ENCODE measurements at places on chromosomes 7 and 10.

- DNase-seq: no peak
Measured at GRCh38 chr10:118952493-118953295, 76.8 kb upstream of the NANOS1 start.

- DNase-seq: no peak
Measured at GRCh38 chr7:87370660-87371180, 25.3 kb downstream of the CROT start.

DNA sequence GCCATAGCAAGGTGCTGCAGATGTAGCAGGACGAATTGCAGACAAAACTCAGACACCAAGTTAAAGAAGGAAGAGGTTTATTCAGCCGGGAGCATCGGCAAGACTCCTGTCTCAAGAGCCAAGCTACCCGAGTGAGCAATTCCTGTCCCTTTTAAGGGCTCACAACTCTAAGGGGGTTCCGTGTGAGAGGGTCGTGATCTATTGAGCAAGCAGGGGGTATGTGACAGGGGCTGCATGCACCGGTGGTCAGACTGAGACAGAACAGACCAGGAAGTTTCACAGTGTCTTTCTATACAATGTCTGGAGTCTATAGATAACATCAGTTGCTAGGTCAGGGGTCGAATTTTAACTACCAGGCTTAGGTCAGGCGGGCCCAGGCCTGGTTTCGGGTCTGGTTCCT, 222.0 kb upstream of the C7orf33 start:
- DNase-seq: no peak

- no peak for DNase-seq
Measured at GRCh38 chr7:69318794-69319193, 279.5 kb upstream of the AUTS2 start.

DNA sequence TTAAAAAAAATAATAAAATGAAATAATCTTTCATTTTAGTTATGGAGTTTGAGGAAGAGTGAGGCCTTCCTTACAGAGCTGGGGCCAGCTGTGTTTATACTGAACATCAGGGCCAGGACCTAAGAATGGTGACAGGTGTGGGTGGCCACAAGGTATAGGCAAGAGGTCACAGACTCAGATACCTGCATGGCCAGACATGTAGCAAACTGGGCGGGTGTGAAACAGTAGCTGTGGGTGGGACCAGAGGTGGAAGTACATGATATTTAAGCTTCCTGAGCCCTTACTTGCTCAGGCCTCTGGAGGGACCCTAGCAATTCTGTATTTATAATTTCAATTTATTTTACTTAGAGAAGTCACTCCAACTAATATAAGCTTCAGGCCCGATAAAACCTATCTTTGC, 27.7 kb upstream of the CAMK1D start:
- DNase-seq: no peak

- no peak for DNase-seq
Measured at GRCh38 chr7:118590107-118590506, 365.6 kb downstream of the ANKRD7 start.

- DNase-seq: no peak
Measured at GRCh38 chr7:138317044-138317596, 142.9 kb upstream of the TRIM24 start.

DNA sequence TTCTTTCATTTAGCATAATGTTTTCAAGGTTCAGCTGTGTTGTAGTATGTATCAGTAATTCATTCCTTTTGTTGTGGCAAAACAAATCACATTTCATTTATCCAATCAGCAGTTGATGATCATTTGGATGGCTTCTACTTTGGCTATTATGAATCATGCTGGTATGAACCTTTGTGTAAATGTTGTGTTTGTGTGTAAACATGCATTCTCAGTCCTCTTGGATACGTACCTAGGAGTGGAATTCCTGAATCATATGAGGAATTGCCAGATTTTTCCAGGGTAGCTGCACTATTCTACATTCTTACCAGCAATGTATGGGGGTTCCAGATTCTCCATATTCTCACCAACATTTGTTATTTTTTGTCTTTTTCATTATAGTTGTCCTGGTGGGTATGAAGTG, 578.5 kb upstream of the MKI67 start:
- DNase-seq: no peak

DNA sequence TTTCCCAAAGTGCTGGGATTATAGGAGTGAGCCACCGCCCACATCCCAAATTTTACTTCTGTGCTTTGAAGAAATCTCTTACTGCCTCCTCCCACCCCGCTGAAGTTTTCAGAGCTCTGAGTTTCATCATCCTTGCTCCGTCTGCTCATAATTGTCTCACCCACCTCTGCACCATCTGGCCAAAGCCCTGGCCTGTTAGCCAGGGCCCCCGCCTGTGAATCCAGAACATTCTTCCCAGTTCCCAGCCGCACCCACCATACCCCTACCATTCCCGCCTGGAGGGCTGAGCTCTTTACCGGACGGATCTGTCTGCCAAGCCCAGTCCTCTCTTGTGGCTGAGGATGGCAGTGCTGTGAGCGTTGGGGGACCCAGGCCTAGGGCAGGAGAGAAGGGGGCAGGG, 14.5 kb downstream of the SSC4D start:
- no peak for DNase-seq

GRCh38 chr7:69635555-69636185, 37.4 kb downstream of the AUTS2 start:
- no peak for DNase-seq

GRCh38 chr10:13765641-13766341, 179.0 kb downstream of the PRPF18 start:
- no peak for DNase-seq

DNA sequence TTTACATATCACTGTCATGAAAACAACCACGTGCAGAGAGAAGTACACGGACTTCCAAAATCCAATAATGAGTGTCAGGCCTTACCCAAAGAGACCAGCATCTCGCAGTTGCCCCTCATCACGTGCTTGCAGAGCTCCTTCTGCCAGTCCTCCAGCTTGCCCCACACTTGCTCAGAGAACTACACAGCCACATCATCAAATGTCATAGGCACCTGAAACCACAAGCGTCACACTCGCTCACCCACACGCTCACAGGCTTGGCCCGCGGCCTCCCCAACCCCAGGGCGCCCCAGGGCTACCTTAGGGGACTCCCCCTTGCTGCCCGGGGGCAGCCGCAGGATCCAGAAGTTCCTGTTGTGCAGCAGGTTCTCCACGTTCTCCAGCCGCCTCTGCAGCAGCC, 123.4 kb upstream of the ZNF746 start:
- no peak for DNase-seq

- DNase-seq: no peak
Measured at GRCh38 chr10:131431978-131432690, 120.6 kb upstream of the TCERG1L start.

- DNase-seq: no peak
Measured at GRCh38 chr7:121081327-121081936, 92.9 kb downstream of the CPED1 start.

DNA sequence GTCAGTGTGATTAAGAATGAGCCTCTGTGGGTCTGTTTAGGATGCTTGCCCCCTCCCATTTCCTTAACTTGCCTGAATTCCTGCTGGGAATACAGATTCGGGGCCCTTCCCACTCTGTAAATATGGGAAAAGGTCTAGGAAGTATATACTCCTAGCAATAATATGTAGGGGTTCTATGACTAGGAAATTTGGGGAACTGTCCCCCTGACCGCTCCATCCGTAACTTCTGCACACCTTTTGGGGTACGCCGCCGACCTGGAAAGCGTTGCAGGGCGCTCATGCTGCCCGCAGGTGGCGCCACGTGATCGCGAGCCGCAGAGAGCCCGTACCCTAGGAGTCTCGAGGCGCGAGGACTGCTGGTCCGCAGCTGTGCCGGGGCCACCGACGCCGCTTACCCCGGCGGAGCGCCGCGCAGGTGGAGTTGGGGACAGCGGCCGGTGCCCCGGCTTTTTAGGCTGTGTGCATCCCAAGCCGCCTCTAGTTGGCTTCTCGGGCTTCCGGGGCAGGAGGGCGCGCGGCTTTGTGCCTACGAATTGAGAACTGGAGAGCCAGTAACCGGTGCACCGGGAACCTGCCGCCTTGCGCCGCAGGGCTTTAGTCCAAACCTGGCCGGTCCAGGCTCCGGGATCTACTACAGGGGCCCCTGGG, 656 bp upstream of the CNNM2 start:
- peak; percentile 66 for DNase-seq

DNA sequence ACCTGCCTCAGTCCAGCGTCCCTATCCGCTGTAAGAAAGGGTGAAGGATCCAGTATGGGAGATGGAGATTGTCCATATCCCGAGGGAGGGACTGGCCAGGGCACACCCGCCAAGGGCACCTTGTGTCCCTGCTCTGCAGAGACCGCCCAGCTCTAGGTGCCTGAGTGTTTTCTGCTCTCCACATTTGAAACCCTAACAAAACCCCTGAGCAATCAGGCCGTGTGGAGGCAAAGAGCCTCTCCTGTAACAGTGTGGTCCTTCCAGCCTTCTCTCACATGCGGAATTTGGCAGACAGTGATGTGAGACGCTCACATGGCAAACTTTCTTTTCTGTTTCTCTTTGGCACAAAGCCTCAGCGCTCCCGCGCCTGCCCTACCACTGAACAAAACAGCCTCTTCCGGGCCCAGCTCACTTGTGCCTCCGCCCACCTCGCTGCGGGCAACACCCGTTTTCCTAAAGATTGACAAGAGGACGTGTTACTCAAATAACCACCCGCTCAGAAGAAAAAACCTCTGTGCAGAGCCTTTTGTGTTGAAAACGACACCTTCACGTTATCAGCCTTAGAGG, 514.8 kb downstream of the DNAJB6 start:
- peak; percentile 43 for DNase-seq

DNA sequence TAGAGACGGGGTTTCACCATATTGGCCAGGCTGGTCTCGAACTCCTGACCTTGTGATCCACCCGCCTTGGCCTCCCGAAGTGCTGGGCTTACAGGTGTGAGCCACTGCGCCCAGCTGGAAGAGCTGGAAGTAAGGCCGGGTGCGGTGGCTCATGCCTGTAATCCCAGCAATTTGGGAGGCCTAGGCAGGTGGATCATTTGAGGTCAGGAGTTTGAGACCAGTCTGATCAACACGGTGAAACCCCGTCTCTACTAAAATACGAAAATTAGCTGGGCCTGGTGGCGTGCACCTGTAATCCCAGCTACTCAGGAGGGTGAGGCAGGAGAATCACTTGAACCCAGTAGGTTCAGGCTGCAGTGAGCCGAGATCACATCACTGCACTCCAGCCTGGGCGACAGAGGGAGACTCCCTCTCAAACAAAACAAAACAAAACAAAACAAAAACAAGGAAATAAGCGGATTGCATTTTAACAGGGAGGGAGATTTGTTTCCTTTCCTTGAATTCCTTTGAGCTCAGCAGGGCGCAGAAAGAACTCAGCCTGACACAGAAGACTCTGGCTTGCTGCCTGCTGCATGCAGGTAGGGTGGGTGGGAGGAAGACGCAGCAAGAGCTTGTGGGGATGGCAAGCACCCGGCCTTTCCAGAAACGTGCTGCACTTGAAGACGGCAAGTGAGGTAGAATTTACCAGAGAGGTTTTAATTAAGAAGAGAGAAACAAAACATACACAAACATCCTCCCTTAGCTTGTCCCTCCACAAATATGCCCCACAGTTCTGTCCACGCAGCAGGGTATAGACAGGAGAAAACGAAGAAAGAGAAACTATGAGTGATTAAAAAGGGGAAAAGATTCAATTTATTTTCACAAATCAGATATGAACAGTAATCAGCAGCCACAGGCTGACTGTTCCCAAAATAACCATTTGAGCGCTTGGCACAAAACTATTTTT, 148.0 kb downstream of the RNF216 start:
- DNase-seq: no peak

DNA sequence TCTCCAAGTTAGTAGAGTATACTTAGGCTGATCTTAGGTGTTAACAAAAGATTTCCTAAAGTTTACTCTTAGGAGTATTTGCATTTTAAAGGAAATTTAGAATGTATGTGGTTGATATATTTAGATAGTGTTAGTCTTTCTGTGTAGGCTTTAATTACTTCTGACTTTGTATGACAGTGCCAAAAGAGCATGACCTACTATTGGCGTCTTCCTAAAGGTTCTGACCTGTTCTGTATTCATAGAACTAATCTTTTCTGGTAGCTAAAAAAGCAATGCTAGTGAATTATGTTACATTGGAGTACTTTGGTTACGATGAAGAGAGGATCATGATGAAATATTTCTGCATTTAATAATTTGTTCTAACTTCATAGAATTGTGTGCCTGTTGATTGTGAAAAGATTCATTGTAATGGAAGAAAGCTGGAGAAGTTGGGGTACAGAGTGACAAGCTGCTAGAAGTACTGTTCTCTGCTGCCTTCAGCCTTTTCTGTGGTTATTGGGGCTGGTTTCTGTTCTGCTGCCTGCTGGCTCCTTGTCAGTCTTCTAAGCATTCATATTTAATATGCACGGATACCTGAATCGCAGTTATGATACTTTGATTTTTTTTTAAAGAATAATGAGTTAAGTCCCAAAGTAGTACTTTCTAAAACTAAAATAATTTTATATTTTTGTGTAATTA, 13.2 kb downstream of the WAC start:
- no peak for DNase-seq

GRCh38 chr10:118108194-118109026, 61.7 kb upstream of the RAB11FIP2 start:
- no peak for DNase-seq

- no peak for DNase-seq
Measured at GRCh38 chr7:132436121-132436520, 140.1 kb downstream of the PLXNA4 start.

Data from stimulated activated CD8-positive, alpha-beta memory T cell treated with anti-CD3 and anti-CD28 coated beads, Interleukin-4, amount 100 ng/mL, for 1 hour (primary cell).